Activated CD8-positive, alpha-beta T cell treated with anti-CD3 and anti-CD28 coated beads, Interleukin-2, amount 10 ng/mL, durations not matched to agents 7 days and 5 days (primary cell): ENCODE measurements at places on chromosomes 16 and 17.

DNA sequence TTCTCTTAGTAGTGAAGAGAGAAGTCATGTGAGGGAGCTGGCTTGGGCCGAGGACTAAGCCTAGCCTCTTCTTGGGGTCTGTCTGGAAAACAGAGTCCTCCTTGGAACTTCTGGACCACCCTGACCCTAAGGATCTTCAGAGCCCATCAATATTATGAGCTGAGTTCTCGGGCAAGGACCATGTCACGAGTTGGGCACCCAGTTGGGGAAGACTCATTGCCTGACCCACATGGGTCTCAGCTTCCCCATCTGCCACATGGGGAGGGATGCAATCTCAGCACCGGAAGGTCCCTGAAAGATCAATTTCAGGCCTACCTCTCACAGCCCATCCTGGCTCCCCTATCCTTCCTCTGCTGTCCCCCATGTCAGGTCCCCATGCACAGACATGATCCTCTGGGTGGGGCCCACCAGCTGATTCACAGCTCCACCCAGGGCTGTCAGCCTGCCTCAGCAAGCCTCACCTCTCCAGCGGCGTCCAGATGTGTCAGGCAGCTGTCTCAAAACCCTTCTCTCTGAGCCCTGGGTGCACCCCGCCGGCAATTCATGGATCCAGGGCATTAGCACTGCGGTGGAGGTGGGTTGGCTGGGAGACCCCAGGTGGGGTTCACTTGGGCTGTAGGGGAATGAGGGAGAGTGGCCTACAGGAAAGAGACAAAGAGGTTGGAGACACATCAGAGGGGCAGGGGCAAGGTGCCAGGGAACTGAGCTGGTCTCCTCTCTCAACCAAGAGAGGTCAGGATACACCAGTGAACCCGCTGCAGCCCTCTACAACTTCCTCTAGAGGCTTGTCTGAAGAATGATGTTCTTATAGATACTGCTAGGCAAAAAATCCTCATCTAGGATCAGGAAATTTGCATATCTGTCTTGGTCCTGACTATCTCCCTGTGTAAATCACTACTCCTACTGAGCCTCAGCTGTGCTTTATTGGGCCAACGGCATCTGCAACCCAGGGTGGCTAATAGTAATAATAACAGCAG lies 1.8 kb downstream of the NLRP1 start:
- no peak for DNase-seq

DNA sequence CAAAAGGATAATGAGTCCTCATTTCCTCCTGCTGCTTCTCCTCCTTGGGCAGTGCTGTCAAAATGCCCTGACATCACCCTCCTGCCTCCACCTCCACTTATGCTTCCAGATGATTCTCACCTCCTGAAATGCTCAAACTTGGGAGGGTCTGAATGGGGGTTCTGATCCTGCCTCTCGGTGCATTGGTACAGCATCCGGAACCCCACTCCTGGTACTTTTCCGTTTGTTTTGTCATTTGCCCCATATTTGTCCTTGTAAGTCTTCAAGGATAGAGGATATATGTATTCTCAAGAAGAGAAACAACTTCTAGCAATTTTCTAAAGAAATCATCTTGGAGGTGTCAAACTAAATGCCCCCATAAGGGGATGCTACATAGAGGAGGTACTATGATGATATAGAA lies 148.3 kb downstream of the SHISA9 start:
- no peak for DNase-seq

- no peak for DNase-seq
These were observed 149.2 kb upstream of the TBX2 start for GRCh38 chr17:61250335-61250890.

GRCh38 chr16:31050280-31051030 lies 17.1 kb downstream of the STX4 start:
- DNase-seq = no peak

DNA sequence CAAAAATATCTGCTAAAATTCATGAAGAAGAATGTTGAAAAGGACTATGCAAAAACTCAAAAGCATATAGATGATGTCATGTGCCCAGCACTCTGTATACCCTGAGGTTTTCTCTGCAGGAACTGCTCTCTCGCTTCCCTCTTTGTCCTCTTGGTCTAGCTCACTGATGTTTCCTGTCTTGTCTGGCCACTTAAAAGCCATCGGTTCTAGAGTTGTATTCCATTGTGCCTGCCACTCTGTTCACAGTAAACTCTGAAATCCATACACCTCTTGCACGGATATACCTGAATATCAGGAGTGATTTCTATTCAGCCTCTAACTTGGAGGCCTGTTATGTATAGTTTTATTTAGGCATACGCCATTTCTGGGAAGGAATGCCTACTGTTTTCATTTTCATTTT lies 101.0 kb upstream of the CNTNAP4 start:
- no peak for DNase-seq

- DNase-seq = no peak
These were observed 3.6 kb upstream of the RHBDL3 start for GRCh38 chr17:32261936-32262510.

GRCh38 chr16:50666658-50667496 lies 14.2 kb downstream of the SNX20 start:
- peak; percentile 69 for DNase-seq

DNA sequence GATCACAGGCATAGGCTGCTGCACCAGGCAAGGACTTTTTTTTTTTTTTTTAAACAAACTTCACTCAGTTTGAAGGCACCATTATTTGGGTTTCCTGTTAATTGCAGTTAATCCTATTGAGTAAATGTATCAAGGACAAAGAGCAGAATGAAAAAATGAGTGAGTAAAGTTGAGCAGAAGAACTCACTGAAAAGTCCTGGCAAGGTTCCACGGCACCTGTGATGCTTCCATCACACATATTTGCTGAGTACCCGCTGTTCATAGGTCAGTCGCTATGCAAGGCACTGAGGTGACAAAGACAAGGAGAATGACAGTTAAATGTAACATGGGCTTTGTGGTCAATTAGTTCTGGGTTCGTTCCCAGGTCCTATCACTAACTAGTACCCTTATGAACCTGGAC lies 670.0 kb downstream of the MAF start:
- no peak for DNase-seq

DNA sequence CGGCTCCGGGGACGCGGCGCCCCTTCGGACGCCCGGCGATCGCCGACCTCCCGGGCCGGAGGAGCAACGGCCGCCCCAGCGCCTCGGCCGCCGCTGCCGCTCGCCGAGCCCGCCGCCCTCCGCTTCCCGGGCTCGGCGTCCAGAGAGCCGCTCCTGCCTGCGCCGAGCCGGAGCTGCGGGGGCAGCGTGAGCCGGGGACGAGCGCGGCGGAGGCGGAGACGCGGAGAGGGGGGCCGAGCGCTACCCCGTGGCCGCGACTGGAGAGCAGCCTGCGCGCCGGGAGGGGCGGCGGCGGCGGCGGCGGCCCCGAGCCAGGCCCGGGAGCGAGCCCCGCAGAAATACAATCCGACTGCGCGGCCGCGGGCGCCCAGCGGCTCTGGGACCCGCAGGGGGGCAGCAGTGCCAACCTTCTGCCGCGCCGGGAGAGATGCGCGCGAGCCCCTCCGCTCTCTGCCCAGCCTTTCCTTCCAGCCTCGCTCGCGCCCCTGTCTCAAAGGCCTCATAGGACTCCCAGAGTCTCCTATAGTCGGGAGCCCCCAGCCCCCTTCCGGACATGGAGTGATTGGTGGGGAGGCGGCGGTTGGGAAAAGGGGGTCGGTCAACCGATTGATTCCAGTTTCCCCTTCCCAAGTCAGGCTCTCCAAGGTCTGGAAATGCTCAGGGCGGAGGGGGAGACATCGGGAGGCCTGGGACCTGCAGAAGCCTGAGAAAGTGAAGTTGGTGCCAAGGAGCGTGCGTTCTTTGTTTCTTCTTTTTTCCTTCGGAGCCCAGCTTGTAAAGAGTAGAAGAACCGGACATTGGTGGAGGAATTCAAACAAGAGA lies 1.0 kb upstream of the SDK2 start:
- peak; percentile 65 for DNase-seq

DNA sequence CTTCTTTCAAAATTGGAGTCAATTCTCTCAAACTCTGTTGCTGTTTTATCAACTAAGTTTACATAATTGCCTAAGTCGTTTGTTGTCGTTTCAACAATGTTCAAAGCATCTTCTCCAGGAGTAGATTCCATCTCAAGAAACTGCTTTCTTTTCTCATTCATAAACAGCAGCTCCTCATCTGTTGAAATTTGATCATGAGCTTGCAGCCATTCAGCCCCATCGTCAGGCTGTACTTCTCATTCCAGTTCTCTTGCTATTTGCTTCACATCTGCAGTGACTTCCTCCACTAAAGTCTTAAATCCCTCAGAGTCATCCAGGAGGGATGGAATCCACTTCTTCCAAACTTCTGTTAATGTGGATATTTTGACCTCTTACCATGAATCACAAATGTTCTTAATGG lies 230.6 kb downstream of the IRF8 start:
- DNase-seq = no peak

DNA sequence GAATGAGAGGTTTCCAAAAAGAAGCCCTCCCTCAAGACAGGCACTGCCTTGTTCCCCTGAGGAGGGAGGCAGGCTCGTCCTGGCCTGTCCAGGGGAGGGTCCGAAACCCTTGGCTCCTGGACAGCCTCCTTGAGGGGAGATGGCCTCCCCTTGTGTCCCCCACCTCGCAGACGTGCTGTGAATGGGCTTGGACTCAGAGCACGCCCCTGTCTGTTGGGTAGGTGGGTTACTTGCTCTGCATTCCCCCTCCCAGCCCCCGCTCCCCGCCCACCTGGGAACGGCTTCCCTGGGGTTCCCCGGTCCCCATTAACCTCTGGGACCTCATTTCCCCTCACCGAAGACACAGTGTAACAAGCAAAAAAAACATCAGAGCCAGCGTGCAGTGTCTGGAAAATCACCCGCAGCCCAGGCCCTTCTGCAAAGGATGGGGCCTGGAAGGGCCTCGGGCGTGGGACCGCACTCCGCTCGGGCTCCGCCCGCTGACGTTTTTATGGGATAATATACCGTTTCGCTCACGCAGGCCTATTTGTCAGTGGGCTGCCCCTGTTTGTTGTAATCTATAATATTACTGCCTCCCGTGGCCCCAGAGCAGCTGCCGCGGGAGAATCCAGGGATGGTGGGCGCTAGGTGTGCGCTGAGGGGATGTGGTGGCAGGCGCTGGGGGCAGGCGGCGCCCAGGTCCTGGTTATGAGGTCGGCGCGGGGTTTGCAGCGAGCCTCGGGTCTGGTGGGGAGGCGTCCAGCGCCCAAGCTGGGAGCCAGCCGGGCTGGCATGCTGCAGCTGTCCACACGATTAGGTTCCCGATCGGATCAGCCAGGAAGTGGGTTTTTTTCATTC lies 11.1 kb downstream of the BAHCC1 start:
- no peak for DNase-seq

DNA sequence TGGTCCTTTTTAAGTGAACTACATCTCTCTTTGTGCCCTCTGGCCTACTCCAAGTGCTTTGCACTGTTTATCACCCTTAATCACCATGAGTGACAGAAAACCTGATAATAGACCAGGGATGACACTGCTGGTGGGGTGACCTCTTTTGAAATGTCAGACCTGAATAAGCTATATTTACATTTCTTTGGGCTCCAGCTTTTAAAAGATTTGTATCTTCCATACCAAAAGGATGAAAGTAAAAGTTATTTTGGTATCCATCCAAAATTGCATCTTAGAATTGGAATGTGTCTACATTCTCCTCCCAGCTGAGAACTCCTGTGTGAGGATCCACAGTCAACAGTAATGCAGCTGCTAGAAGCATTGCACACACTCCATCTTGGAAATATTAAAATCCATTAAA lies 370.0 kb downstream of the CDH11 start:
- no peak for DNase-seq

GRCh38 chr16:31213877-31214707 lies at the start of gene TRIM72:
TRIM72 (plus strand) TSS chr16:31214119; CDS start chr16:31214739, 620 bp downstream.
- no peak for DNase-seq

DNA sequence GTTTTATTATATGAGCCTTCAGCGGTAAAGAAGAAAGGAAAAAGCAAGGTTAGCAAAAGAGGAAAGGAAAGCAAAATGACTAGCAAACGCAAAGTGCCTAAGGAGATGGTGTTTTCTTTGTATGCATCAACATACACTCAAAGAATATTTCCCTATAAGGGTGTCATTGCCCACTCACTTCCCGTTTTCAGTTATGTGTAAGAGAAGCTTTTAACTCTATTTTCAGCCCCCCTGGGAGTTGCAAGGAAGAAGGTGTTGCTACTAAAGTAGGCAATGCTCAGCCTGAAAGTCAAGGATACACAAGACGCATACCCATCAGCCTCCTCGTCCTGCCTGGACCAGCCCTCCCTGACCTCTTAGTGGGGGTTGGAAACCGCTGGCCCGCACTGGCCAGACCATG lies 267.7 kb upstream of the ZFHX3 start:
- DNase-seq = no peak

- no peak for DNase-seq
These were observed 7.6 kb downstream of the SGSH start for GRCh38 chr17:80212511-80212910.

DNA sequence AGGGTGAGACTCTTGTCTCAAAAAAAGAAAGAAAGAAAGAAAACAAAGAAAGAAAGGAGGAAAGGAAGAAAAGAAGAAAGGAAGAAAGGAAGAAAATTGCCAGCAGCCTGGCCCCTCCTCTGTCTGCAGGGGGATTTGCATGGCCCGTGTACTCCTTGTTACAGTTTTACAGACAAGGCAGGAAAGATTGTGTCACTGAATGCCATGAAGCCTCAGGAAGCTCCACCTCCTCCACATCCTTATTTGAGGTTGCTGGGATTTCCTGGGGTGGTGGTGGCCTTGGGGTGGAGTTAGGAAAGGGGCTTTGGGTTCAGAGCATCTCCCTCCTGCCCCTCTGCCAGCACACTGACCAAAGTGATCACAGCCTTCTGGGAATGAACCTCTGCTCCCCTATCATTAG lies 23.6 kb downstream of the CFAP20 start:
- no peak for DNase-seq

DNA sequence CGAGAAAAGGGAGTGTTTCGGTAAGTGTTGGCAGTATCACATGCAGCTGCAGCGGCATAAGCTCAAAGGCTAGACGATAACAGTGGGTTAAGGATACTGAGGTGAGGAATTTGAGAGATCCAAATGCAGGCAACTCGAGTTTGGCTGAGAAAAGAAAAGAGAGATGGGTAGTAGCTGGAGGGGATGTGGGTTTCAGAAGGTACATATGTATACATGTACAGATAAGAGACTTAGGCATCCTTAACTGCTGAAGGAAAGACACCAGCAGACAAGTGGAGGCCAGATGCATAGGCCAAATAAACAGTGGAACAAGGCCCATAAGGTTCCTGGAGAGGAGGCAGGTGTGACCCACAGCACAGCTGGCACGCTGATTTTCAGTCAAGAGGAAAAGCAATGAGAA lies 86.6 kb upstream of the NETO2 start:
- no peak for DNase-seq

- DNase-seq = no peak
These were observed 31.7 kb downstream of the RPA1 start for GRCh38 chr17:1861391-1862010.

DNA sequence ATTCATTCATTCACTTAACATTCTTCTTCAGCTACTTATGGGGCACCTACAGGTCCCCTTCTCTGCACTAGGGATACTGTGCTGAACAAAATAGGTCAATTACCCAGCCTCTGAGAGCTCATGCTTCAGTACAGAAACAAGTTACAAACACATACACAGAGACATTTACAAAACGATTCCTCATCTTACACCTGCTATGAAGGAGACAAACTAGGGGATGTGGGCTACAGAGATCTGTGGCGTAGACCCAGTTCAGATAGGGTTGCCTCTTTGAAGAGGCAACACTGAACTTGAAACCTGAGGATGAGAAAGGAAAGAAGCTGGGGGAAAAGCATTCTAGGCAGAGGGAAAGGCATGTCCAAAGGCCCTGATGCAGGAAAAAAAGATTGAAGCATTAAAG lies 5.2 kb downstream of the IL21R start:
- peak; percentile 42 for DNase-seq
